ENCODE measurements at places on chromosomes 11 and 22.
A peak's percentile ranks its signal among the peaks of the same experiment; 100 is the strongest.

- DNase-seq, result no peak
Observed at GRCh38 chr11:2218031-2218633, 46.5 kb upstream of the TH start.

- no peak for DNase-seq
Observed at GRCh38 chr11:92917927-92918326, 51.5 kb upstream of the MTNR1B start.

DNA sequence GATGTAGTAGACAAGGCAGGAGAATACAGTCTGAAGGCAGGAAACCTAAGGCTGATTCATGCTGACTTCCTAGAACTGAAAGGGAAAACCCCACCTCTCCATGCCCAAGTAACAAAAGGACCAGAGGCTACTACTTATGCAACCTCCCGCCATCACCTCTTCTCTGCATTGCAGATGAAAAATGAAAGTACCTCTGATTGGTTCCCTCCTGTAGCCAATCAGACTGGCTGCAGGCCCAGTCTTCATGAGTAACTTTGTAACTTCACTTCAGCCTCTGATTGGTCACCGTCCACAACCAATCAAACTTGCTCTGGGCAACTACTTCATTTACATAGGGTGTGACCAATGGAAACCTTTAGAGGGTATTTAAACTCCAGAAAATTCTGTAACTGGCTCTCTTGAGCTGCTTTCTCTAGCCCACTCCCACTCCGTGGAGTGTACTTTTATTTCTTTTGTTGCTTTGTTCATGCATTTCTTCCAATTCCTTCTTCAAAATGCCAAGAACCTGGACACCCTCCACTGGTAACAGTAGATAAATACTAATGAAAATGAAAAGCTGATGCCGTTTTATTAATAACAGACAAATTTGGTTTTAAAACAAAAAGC lies 5.2 kb upstream of the MAP6 start:
- DNase-seq, result no peak

DNA sequence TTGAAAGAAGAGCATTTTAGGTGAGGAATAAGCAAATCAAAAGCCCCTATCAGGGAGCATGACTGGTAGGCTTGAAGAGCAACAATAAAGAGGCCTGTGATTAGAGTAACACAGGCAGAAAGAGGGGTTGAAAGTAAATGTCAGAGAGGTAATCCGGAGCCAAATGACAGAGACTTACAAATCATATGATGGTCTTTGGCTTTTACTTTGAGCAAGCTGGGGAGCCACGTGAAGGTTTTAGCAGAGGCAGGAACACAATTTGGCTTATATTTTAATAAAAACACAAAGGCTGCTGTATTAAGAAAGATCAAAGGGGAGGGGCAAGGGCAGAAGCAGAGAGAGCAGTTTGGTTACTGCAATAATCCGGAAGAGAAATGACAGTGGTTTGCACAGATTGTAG lies 12.8 kb upstream of the NARS2 start:
- no peak for DNase-seq

GRCh38 chr22:37195921-37196320 lies 7.9 kb upstream of the C1QTNF6 start:
- DNase-seq, result no peak

GRCh38 chr11:11841116-11841722 lies 553 bp upstream of the USP47 start:
- DNase-seq, result peak; percentile 80

DNA sequence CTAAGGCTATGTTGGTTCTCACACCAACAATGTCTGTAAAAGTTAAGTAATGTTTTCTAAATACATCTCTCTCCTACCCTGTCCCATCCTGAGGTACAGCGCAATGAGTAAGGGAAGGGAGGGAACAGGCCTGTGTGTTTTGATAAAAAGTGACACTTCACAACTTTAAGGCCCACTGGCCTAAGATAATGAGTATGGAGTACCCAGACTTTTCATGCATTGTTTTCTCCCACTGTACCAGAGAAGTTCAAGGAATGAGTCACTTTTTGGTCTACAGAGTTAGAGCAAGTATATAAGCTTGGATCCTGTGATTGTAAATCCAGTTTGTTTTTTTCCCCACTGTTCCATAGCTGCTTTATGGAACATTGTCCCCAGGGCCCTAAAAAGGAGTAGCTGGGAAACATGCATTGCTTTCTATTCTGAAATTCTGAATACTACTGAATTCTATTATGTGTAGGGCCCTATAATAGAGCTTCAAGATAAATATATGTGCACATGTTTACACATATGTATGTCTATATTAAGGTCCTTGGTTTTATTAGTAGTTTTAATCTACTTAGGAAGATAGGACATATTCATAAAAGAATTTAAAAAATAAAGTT lies 29.8 kb downstream of the KCNE3 start:
- no peak for DNase-seq

GRCh38 chr11:130740819-130741218 lies 175.5 kb downstream of the SNX19 start:
- DNase-seq, result no peak

GRCh38 chr11:123903932-123904331 lies 2.0 kb downstream of the OR8D4 start:
- DNase-seq, result no peak

- DNase-seq, result no peak
Observed at GRCh38 chr11:79262221-79262620, 178.6 kb downstream of the TENM4 start.

DNA sequence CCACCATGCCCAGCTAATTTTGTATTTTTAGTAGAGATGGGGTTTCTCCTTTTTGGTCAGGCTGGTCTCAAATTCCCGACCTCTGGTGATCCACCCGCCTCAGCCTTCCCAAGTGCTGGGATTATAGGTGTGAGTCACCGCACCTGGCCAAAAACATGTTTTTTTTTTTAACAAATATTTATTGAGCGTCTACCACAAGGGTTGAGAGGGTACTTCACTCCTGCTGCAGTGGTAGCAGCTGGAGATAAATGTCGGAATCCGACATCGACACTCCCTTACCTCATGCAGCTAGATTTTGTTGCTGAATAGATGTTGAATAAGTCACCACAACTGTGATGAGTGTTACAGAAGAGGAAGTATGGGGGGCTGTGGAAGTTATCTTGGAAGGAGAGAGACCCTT lies 971 bp downstream of the DNAJB13 start:
- no peak for DNase-seq

DNA sequence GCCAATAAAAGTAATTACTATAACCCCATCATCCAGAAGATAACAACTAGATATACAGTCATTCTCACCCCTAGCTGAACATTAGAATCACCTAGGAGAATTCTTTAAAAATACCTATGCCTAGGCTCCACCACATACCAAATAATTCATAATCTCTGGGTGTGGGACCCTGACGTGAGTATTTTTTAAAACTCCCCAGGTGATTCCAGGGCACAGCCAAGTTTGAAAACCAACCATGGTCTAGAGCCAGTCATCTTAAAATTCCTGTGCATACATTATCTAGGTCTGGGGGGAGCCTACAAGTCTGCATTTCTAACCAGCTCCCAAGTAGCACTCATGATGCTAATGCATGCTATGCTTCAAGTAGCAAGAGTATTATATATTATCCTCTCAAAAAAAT lies 281.0 kb upstream of the MTNR1B start:
- no peak for DNase-seq

DNA sequence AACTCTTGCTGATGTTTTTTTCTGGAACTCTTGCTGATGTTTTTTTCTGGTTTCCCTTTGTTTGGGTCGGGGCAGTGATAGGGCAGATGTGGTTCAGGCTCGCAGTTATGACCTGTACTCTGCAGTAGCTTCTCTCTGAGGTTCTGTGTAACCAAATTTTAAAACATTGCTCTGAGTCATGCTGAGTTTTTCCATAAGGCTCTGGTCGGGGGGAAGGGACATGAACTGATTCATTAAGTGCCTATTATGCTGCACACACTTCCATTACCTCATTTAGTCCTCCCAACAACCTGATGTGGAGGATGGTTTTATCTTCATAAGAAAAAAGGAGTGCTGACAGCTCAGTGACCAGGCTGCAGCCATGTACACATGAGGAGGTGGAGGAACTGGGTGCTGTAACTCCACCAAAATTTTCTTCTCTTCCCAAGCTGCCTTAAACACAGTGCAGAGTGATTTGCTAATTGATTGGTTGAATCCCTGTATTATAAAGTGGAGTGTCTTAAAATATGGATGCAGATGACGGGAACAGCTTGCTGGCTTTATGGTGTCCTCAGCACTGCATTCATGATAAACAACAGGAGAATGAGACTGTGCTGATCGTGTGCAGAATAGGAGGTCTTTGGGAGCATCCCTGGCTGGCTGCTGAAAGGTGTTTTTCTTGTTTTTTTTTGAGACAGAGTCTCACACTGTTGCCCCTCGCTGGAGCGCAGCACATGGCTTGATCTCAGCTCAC lies 19.1 kb downstream of the TNRC6B start:
- DNase-seq, result no peak

GRCh38 chr11:115503886-115504275 lies 334 bp downstream of the CADM1 start:
- DNase-seq, result no peak

DNA sequence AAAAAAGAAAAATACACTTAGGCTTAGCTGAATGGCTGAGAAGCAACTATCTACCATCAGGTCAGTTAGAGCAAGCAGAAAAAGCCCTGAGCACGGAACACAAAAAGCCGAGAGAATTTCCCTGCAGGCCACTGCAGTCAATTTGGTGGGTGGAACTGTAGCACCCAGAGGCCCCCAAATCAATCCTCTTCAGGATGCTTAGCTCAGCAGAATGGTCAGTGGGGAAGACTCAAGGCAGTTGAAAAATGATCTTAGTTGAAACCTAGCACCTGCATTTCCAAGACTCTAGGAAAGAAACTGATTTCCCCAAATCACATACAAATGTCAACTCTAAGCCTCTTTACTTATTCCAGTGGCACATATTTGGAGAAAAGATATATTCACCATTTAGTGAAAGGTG lies 327.4 kb upstream of the SYN3 start:
- no peak for DNase-seq

DNA sequence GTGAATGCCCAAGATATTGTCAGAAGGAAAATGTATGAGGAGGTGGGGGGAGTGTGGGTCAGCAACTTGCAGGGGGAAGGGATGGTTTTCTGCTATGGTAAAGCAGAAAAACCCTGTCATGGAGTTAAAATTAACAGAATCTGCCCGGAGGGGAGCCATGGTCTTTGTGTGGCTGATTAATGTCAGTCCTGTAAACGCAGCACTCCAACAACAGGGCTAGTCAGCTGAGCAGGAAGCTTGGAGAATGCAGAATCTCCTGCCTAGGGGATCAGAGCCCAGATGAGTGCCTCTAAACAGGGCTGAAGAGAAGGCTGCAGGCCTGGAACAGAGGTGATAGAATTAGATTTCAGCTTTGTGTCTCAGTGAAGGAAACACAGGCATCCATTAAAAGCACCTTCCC lies 140.9 kb upstream of the MTNR1B start:
- no peak for DNase-seq

DNA sequence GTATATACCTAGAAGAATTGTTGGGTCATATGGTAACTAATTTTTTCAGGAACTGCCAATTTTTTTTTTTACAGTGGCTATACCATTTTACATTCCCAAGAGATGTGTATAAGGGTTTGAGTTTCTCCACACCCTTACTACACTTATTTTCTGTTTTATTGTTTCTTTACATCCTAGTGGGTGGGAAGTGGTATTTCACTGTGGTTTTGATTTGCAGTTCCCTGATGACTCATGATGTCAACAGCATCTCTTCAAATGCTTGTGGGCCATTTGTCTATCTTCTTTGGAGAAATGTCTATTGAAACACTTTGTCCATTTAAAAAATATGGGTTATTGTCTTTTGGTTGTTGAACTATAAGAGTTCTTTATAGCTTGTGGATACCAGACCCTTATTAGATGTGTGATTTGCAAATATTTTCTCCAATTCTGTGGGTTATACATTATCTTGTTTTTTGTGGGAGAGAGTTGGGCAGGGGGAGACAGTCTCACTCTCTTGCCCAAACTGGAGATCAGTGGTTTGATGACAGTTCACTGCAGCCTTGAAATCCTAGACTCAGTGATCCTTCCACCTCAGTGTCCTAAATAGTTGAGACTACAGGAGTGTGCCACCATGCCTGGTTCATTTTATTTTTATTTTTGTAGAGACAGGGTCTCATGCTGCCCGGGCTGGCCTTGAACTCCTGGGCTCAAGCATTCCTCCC lies 30.3 kb upstream of the PISD start:
- no peak for DNase-seq

DNA sequence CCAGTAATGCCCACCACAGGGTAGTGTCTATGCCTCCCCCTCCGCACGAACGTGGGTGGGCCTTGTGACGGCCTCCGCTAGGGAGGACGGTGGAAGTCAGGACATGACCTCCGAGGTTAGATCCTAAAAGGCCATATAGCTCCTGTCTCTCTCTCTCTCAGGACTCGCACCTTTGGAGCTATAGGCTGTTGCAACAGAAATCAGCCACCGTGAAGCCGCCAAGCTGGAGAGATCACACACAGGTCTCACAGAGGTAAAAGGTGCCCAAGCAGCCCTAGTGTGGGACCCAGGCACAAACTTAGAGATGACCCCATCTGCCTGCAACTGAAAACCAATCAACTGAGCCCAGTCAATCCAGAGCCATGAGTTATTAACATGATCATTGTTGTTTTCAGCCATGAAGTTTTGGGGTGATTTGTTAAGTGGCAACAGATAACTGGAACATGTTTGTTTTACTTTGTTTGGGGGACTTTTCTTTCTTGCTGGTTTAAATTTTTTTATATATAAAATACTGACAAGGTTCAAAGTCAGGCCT lies 7.4 kb upstream of the NAP1L4 start:
- no peak for DNase-seq

- no peak for DNase-seq
Observed at GRCh38 chr11:110337570-110338193, 41.3 kb upstream of the RDX start.

- no peak for DNase-seq
Observed at GRCh38 chr22:37370306-37370979, 56.8 kb downstream of the ELFN2 start.

- DNase-seq, result no peak
Observed at GRCh38 chr11:47361419-47361818, 8.9 kb upstream of the MYBPC3 start.

GRCh38 chr11:130020323-130020722 lies 17.7 kb upstream of the PRDM10 start:
- no peak for DNase-seq

- no peak for DNase-seq
Observed at GRCh38 chr11:102599642-102600261, 25.4 kb downstream of the MMP20 start.

DNA sequence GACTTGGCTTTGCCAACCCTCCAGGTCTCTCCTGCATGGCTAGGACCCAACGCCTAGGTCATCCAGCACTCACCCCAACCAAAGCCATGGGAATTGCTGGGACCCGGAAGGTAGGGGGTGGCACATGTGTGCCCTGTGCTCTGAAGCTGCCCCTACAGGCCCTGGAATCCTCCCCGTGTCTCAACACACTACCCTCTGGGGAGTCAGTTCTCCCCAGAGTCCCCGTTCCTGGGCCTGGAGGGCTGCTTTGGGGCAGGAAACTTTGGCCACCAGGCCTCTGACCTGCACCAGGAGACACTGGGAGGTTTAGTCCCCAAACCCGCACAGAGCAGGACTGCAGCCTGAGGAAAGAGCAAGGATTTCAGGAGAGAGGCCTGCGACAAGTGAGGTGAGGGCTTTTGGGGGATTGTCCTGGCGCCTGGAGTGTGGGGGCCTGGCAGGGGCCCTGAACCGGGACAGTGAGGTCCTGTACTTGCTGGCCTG lies 495 bp upstream of the IFITM1 start:
- DNase-seq, result no peak

GRCh38 chr11:35841733-35842132 lies 102.1 kb upstream of the LDLRAD3 start:
- no peak for DNase-seq

GRCh38 chr11:63462137-63462536 lies 28.8 kb downstream of the PLAAT5 start:
- DNase-seq, result no peak

GRCh38 chr11:19220903-19221724 lies 19.3 kb upstream of the CSRP3 start:
- no peak for DNase-seq
